ENCODE measurements at places on chromosomes 7 and 10. TPM values are rescaled to one million over a fixed set of nuclear protein-coding genes. Genes with fewer than 3 reads are reported as not detected.

- DNase-seq, result no peak
Observed at GRCh38 chr10:4982764-4983226, 19.6 kb downstream of the AKR1C1 start.

GRCh38 chr7:85974176-85974575 is 669.5 kb upstream of the GRM3 start:
- no peak for DNase-seq

- DNase-seq, result no peak
Observed at GRCh38 chr10:129259128-129259815, 207.8 kb upstream of the MGMT start.

DNA sequence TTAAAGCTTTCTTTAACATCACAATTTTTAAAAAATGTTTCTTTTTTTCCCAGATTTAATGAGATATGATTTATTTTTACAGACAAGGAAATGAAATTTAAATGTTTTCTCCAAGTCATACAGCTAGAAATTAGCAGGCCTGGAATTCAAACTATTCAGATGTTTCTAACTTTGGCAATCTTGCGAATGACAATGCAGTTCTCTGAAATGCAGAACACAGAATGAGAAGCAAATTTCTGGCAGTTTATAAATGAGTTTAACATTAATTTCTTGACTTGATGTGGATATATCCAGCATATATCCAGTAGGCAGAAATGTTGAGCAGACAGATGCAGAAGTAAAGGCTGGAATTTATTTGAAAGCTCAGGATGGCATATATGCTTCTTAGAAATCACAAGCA is 227.5 kb downstream of the THSD7A start:
- no peak for DNase-seq

RSPH10B2 gene
- total RNA-seq, result 0.37 TPM

GRCh38 chr7:55120074-55120473 is 101.3 kb downstream of the EGFR start:
- DNase-seq, result no peak

GHRHR gene
- total RNA-seq, result not detected

GRCh38 chr7:103843689-103844480 is 145.6 kb downstream of the RELN start:
- DNase-seq, result no peak

MSMB gene
- not detected for total RNA-seq

SFXN2 gene
- 22.1 TPM for total RNA-seq

DNA sequence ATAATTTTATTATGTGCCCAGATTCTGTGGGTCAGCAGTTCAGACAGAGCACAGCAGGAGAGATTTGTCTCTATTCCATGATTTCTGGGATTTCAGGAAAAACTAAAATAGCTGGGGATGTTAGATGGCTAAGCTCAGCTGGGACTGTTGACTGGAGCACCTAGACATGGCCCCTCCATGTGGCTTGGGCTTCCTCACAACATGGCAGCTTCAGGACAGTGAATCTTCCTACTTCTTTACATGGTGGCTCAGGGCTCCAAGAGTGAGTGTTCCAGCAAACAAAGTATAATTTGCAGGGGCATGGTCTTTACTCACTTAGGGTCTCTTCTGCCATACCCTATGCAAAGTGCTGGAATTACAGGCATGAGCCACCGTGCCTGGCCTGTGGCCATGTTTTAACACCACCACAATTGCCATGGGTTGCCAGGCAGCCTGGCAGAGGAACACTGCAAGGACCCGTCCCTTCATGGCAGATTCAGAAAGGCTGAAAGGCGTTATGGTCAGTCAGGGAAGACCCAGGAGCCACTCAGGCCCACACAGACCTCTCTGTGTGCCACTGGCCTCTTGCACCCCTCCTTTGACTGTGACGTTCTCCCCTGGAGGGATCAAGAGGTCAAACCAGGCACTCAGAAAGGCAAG is 50.8 kb upstream of the ZMIZ1 start:
- DNase-seq, result no peak

MNX1 gene
- total RNA-seq, result not detected

HYAL4 gene
- not detected for total RNA-seq

DNA sequence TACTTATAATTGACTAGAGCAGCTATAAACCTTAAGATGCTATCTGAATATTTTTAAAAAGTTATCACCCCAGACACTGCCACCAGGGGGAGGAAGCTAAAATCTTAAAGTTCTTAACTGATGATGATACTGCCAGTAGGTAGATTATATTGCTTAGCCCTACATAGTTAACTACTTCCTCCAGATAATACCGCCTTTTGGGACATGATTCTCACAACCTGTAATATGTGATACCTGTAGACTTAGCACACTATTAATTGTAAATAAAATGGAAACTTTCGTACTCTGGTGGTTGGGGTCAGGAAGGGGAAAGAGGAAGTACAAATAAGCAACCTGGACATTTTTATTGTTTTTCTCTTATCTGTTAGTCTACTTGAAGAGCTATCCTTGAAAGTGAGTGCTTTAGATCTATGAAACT is 268.9 kb downstream of the ADK start:
- no peak for DNase-seq

DNA sequence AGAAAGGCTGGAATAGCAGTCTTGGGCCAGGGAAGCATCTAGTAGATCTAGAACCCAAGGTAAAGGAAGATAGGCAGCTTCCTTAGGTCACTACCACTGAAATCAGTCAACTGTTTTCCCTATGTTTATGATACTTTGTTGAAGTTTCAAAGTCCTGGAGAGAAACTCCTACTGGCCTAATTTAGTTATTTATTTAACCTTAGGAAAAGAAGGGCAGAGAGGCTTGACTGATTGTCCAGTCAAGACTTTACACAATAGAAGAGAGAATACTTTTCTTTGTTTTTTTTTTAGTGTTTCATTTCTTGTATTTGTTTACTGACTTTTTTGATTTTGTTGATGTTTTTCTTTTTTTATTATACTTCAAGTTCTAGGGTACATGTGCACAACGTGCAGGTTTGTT is 138.9 kb upstream of the PHYHIPL start:
- no peak for DNase-seq

DNA sequence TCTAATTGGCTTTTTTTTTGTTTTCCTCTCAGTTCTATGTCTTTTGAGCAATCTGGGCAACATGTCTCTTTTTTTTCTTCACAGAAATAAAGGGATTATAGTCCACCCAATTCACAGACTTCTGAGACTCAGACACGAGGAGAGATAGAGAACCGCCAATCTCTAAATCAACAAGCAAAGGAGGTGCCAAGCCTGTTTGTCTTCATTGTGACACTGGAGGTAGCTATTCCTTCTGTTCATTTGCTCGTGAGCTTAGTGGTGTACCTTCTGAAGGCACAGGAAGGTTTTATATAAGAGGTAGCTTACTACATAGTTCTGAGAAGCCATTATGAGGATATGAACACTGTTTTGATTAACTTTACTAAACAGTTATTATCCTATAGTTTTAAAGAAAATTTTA is 6.1 kb downstream of the EPHB6 start:
- no peak for DNase-seq

DNA sequence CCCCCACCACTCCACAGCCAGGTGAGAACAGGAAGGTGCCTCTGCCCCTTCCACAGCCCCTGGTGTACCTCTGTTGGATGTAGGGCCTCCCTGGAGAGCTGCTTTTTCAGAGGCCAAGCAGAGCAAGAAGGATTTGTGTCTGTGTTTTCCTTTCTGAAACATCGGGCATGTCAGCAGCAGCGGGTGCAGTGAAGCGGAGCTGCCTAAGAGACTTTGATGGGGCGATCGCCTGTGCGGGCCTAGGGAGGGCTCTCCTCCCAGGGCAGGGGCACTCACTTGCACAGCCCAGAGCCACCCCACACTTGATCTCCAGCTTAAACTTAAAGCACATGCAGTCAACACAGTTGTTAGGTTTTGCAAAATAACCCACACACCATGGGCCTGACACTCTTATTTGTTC is 324.7 kb downstream of the ACTR3B start:
- no peak for DNase-seq

KCNIP2 gene
- 7.1 TPM for total RNA-seq

- no peak for DNase-seq
Observed at GRCh38 chr10:34028936-34029335, 694.5 kb upstream of the NRP1 start.

DNA sequence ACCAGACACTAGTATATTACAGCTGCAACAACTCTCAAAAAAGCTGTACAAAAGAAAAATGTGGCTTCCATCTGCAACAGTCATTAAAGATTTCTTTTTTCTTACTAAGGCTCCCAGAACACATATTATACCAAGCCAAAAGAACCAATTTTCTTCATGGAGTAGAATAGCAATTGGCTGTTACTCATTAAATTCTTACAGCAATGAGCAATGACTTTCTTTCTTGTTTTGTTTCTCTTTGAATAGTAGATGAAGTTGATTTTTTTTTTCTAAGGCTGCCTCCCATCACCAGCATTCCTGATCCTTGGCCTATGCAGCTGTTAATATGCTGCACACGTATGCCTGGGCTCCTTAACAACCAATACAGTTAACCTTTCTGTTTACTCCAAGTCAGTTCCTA is 36.6 kb upstream of the SPOCK2 start:
- no peak for DNase-seq

DNA sequence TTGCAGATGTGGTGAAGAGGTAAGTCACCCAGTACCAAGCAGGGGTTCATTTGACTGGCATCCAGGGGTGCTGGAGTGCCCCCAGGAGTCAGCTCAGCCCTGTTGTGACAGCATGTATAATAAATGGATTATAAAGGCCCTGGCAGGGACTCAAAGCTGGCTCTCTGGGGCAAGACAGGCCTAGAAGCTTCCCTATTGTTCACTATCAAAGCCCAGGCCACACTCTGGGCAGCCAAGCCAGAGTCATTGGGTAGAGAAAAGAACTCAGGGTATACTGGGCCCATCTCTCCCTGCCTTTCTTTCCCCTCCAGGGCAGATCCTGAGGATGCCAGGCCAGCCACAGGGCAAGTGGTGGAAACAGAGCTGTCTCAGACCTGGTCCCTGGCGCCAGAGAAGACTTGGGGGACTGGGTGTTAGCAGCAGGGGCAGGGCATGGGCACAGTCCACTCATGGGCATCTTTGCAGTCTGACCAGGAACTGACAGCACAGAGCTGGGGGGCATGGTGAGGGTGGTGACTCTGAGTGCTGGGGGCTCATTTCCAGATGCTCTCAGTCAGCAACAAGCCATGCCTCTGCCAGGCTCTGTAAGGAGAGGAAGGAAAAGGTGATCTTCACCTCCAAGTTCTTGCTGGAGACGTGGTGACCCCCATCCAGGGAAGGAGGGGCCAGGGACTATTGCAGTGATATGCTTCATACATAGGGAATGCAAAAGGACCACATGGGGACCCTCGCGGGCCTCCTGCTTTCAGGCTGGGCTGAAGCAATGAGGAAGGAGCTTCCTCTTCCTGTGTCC is 11.7 kb downstream of the RBP3 start:
- no peak for DNase-seq

Data from activated B cell treated with CpG ODN at 0.5 μM for 24 hours (primary cell).